ENCODE measurements at places on chromosomes 11 and 22. TPM values are rescaled to one million over a fixed set of nuclear protein-coding genes. Genes with fewer than 3 reads are reported as not detected.

FAM118A gene
- total RNA-seq = 7.5 TPM

SMTNL1 gene
- not detected for total RNA-seq

DEUP1 gene
- 0.52 TPM for total RNA-seq

ASCC2 gene
- total RNA-seq = 34.2 TPM

- DNase-seq = no peak
These were observed 4.2 kb downstream of the AMPD3 start for GRCh38 chr11:10459029-10459970.
